ENCODE measurements at places on chromosomes 1 and 21.

GRCh38 chr1:27658951-27659496, 13.0 kb downstream of the IFI6 start:
- DNase-seq: peak; percentile 51

GRCh38 chr1:233299450-233299849, 3.9 kb upstream of the PCNX2 start:
- no peak for DNase-seq

- DNase-seq: no peak
These were observed 244.9 kb downstream of the KCNJ6 start for GRCh38 chr21:37671381-37671780.

GRCh38 chr1:200152336-200152735, 124.8 kb downstream of the NR5A2 start:
- no peak for DNase-seq

GRCh38 chr1:165842023-165842670, 14.7 kb downstream of the UCK2 start:
- no peak for DNase-seq

GRCh38 chr1:36118447-36119204, 6.4 kb downstream of the COL8A2 start:
- DNase-seq: no peak

DNA sequence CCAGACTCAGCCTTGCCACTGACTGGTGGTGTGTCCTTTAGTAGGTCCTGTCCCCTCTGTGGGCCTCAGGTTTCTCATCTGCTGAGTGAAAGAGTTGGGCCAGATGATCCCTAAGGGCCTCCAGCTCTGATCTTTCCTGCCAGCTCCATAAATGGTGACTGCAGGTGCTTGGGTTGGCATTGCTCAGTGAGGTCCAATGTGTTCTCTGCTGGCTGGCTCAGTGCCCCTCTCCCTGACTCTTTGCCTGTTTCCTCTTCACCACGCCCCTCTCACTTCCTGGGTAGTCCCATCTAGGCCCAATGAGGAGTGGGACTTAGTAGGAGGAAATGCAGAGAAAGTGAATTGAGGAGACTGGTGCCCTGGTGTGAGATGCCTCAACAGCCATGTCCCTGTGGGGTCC, 36.6 kb downstream of the UBE2T start:
- no peak for DNase-seq

- DNase-seq: peak; percentile 74
These were observed 11.4 kb downstream of the FAM229A start for GRCh38 chr1:32350785-32351398.

- no peak for DNase-seq
These were observed 122.9 kb upstream of the GALNT2 start for GRCh38 chr1:229943988-229944743.

- no peak for DNase-seq
These were observed 15.2 kb downstream of the LRRC38 start for GRCh38 chr1:13498553-13498952.

Measured in fibroblast of pulmonary artery (primary cell).